ENCODE measurements at places on chromosomes 2 and 18.

GRCh38 chr2:69366-70344 is 23.4 kb upstream of the FAM110C start:
- peak overlapping the region; percentile 72 for H3K27ac ChIP-seq
- no peaks in the 10 kb centered on the region for H3K36me3 ChIP-seq
- no peaks in the 10 kb centered on the region for H3K27me3 ChIP-seq
- no peak overlapping the region for H3K4me3 ChIP-seq
- no peak for DNase-seq
- peaks cover 38% of the 10 kb centered on the region for H3K4me1 ChIP-seq

DNA sequence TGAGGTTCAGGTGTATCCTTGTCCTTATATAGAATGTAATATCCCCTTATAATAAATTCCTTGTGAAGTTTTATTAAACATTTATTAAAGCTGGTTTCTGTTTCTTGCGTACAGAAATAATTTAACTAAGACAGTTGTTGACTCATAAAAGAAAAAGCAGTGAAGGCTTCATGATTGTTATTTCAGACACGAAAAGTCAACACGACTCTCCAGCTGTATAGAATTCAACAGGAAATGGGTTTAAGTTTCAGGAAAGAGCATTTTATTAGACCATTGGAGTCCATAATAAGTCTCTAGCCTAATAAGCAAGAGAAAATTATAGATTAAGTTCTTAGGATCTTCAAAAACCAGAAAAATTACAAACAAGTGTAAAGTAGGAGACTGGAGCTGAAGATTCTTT is 62.2 kb downstream of the KCNE4 start:
- no peak overlapping the region for H3K4me3 ChIP-seq
- H3K36me3 ChIP-seq: no peaks in the 10 kb centered on the region

GRCh38 chr2:228853151-228853550 is 417.9 kb downstream of the PID1 start:
- H3K27me3 ChIP-seq: no peaks in the 10 kb centered on the region
- DNase-seq: no peak
- no peaks in the 10 kb centered on the region for H3K4me1 ChIP-seq
- H3K4me3 ChIP-seq: no peak overlapping the region

DNA sequence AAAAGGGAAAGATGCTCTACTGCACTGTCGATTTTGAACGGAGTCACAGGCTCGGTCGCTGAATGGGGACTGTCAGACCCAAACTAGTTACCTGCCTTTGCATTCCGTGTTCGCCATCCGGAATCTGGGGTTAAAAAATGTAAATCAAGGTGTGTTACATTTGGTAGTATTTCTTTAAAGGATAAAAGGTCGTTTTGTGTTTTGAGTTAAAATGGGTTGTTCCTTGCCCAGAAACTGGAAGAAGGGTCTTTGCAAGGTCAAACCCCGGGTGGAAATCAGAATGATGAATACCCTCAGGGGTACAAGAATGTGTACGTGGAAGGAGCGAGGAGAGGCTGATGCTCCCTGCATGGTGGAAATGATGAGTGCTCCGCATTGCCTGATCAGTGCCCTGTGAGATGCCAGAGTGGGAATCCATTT is 1.0 kb downstream of the VSNL1 start:
- H3K4me3 ChIP-seq: no peak overlapping the region
- DNase-seq: no peak
- peaks cover 41% of the 10 kb centered on the region for H3K27me3 ChIP-seq
- no peak overlapping the region for H3K27ac ChIP-seq
- no peaks in the 10 kb centered on the region for H3K36me3 ChIP-seq

GRCh38 chr2:152582081-152582480 is 135.2 kb downstream of the PRPF40A start:
- H3K36me3 ChIP-seq: peaks cover 26% of the 10 kb centered on the region
- H3K4me3 ChIP-seq: no peak overlapping the region
- peaks cover 6% of the 10 kb centered on the region for H3K4me1 ChIP-seq
- no peak overlapping the region for H3K27ac ChIP-seq
- H3K27me3 ChIP-seq: no peaks in the 10 kb centered on the region

DNA sequence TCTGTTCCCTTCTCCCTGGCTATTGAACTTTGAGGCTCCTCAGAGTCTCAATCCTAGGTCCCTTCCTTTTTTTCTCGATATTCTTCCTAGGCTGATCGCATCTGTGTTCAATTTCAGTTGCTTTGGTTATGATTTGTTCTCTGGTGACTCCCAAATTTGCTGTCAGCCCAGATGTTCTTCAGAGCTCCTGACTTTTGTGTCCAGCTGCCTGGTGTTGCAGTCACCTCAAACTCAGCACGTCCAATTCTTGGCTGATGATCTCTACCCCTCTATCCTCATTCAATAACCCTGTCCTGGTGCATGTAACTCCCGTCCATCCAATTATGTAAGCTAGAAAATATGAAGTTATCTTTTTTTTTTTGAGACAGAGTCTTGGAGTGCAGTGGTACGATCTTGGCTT is 31.4 kb downstream of the DIS3L2 start:
- H3K27me3 ChIP-seq: no peaks in the 10 kb centered on the region
- H3K36me3 ChIP-seq: no peaks in the 10 kb centered on the region
- H3K27ac ChIP-seq: no peak overlapping the region
- peaks cover 9% of the 10 kb centered on the region for H3K4me1 ChIP-seq
- no peak overlapping the region for H3K4me3 ChIP-seq

GRCh38 chr2:12014088-12014960 is 267.9 kb downstream of the LPIN1 start:
- no peaks in the 10 kb centered on the region for H3K4me1 ChIP-seq
- no peak overlapping the region for H3K27ac ChIP-seq
- H3K4me3 ChIP-seq: no peak overlapping the region

GRCh38 chr2:102032368-102033030 is 40.7 kb downstream of the IL1R2 start:
- no peak overlapping the region for H3K27ac ChIP-seq
- no peak overlapping the region for H3K4me3 ChIP-seq
- H3K36me3 ChIP-seq: no peaks in the 10 kb centered on the region
- H3K27me3 ChIP-seq: no peaks in the 10 kb centered on the region
- peaks cover 9% of the 10 kb centered on the region for H3K4me1 ChIP-seq

- H3K4me3 ChIP-seq: no peak overlapping the region
- no peaks in the 10 kb centered on the region for H3K27me3 ChIP-seq
- no peak for DNase-seq
- peaks cover 44% of the 10 kb centered on the region for H3K36me3 ChIP-seq
Measured at GRCh38 chr18:69985239-69985638, 37.6 kb upstream of the CD226 start.

GRCh38 chr2:195659982-195660890 is 3.2 kb downstream of the SLC39A10 start:
- H3K27me3 ChIP-seq: no peaks in the 10 kb centered on the region
- peaks cover 8% of the 10 kb centered on the region for H3K36me3 ChIP-seq
- peak overlapping the region; percentile 81 for H3K27ac ChIP-seq
- no peak for DNase-seq
- peaks cover 22% of the 10 kb centered on the region for H3K4me1 ChIP-seq

DNA sequence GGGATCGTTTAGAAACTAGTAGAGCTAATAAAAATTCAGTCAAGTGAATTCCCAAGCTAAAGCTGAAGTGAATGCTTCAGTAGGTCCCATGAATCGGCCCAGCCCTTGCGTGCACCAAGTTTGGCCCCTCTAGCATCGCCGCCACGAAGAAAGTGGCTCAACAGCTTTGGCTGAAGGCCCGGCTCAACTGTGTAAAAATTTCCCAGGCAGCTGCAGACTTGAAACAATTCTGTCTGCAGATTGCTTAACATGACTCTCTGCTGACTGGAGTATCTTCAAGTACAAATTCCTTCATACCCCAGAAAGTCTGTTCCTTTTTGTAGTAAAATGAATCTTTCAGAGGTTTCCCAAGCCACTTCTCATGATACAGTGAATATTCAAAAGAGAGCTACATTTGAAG is 32.7 kb downstream of the ALMS1 start:
- H3K27me3 ChIP-seq: no peaks in the 10 kb centered on the region

- H3K4me3 ChIP-seq: no peak overlapping the region
- DNase-seq: no peak
- no peaks in the 10 kb centered on the region for H3K4me1 ChIP-seq
- no peak overlapping the region for H3K27ac ChIP-seq
Measured at GRCh38 chr2:233446121-233446520, 91.8 kb downstream of the DGKD start.

DNA sequence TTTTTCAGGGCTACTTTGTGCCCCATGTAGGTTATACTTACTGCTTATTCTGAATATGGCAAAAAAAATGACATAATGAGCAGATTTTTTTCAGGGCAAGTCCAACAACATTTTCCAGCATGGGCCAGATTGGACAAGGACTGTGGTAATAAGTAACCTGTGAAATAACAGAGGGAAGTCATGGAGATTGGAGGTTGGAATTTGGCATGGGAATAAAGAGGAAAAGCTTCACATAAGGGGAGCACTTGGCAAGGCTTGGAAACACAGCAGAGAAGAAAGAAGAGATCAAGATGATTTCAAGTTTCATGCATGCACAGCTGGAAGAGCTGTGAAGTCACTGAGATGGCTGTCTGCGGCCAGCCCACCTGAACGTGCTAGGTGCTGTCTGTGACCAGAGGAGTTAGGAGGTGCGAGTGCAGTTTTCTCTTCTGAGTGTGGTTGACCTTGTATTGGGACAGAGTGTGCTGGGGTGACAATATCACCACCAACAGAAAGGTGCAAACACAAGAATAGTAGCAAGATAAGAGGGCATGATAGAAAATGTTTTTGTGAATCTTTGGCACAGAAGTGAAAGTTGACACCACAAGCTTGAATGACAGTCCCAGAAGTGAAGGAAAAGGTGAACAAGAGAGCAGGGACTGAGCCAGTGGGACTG is 71.1 kb upstream of the DSC1 start:
- no peak for DNase-seq
- no peak overlapping the region for H3K27ac ChIP-seq
- H3K4me1 ChIP-seq: peaks cover 19% of the 10 kb centered on the region

DNA sequence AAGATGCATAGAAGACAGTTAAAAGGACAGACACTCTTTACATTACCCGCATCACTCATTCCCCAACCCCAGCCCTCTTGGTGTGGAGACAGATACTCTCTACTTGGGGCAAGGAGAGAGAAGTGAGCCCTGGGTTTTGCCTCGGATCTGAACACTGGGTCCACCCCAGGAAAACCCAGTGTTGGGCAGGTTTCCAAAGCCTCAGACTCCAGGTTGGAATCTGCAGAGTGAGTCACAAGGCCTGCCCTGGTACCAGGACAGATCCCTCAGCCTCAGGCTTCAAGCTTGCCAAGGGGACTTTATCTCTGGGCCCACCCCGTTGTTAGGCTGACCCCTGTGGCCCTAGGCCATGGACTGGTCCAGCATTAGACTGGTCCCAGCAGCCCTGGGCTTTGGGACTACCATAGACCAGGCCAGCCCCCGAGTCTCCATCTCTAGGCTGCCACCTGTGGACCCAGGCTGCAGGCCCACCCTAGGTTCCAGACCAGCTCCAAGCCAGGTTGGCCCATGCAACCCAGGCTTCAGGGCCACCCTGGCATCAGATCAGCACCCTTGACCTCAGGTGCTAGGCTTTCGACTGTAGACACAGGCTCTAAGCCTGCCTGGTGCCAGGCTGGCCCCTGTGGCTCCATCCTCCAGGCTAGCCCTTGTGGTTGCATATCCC is 112.8 kb downstream of the GULP1 start:
- no peak for DNase-seq
- no peak overlapping the region for H3K4me3 ChIP-seq
- no peaks in the 10 kb centered on the region for H3K27me3 ChIP-seq
- H3K27ac ChIP-seq: no peak overlapping the region
- H3K36me3 ChIP-seq: no peaks in the 10 kb centered on the region
- H3K4me1 ChIP-seq: no peaks in the 10 kb centered on the region

GRCh38 chr2:212428681-212429478 is 109.7 kb downstream of the ERBB4 start:
- no peak for DNase-seq
- no peaks in the 10 kb centered on the region for H3K27me3 ChIP-seq
- no peak overlapping the region for H3K4me3 ChIP-seq
- no peaks in the 10 kb centered on the region for H3K4me1 ChIP-seq
- H3K27ac ChIP-seq: no peak overlapping the region

GRCh38 chr18:36378205-36378604 is 80.7 kb downstream of the FHOD3 start:
- no peaks in the 10 kb centered on the region for H3K36me3 ChIP-seq
- H3K27ac ChIP-seq: no peak overlapping the region
- DNase-seq: no peak
- peaks cover 16% of the 10 kb centered on the region for H3K4me1 ChIP-seq
- H3K4me3 ChIP-seq: no peak overlapping the region
- no peaks in the 10 kb centered on the region for H3K27me3 ChIP-seq

- no peak for DNase-seq
- H3K4me3 ChIP-seq: no peak overlapping the region
Measured at GRCh38 chr18:47919916-47920315, 10.5 kb downstream of the SMAD2 start.

- H3K36me3 ChIP-seq: no peaks in the 10 kb centered on the region
- H3K27me3 ChIP-seq: no peaks in the 10 kb centered on the region
- H3K4me3 ChIP-seq: no peak overlapping the region
- H3K4me1 ChIP-seq: peaks cover 70% of the 10 kb centered on the region
- peak overlapping the region; percentile 94 for H3K27ac ChIP-seq
Measured at GRCh38 chr2:47193607-47194006, 38.5 kb upstream of the STPG4 start.

DNA sequence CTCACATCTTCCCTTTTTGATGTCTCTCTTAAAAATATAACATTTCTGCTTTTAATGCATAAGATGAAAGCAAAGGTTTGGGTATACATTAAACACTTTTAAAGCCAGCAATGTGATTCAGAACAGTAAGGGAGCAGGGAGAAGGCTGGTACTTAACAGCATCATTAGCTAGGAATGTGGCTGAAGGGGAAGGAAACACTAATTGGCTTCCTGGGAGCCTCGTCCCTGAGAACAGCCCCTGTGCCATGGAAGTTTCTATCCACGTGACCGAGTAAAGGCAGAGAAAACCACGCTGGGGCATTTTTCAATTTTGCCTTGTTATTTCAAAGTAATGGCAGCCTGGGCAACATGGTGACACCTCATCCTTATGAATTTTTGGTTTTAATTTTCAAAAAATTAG is 109.2 kb upstream of the GPC1 start:
- no peaks in the 10 kb centered on the region for H3K27me3 ChIP-seq
- no peak overlapping the region for H3K27ac ChIP-seq
- no peaks in the 10 kb centered on the region for H3K36me3 ChIP-seq
- no peak for DNase-seq
- no peaks in the 10 kb centered on the region for H3K4me1 ChIP-seq
- no peak overlapping the region for H3K4me3 ChIP-seq

GRCh38 chr2:106020821-106021661 is 173.1 kb downstream of the UXS1 start:
- H3K36me3 ChIP-seq: no peaks in the 10 kb centered on the region
- no peak for DNase-seq
- no peaks in the 10 kb centered on the region for H3K27me3 ChIP-seq
- no peak overlapping the region for H3K4me3 ChIP-seq
- no peaks in the 10 kb centered on the region for H3K4me1 ChIP-seq
- no peak overlapping the region for H3K27ac ChIP-seq

DNA sequence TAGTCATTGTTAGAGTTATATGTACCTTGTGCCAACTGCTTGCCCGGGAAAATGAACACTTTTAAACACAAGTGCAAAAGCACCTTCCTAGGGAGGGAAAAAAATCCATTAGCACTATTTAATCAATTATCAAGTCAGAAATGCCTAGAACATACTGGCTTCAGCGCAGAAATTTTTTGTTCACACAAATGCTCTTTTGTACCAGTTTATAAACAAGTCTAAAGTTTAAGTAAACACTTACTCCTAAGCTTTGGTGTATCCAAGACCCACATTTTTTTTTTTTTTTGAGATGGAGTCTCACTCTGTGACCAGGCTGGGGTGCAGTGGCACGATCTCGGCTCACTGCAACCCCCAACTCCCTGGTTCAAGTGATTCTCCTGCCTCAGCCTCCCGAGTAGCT is 30.6 kb downstream of the GFPT1 start:
- no peak overlapping the region for H3K27ac ChIP-seq
- no peak overlapping the region for H3K4me3 ChIP-seq
- peaks cover 94% of the 10 kb centered on the region for H3K36me3 ChIP-seq
- H3K4me1 ChIP-seq: no peaks in the 10 kb centered on the region
- no peak for DNase-seq

Data from RWPE2 (cell line).